ENCODE measurements at places on chromosomes 6 and 20.

DNA sequence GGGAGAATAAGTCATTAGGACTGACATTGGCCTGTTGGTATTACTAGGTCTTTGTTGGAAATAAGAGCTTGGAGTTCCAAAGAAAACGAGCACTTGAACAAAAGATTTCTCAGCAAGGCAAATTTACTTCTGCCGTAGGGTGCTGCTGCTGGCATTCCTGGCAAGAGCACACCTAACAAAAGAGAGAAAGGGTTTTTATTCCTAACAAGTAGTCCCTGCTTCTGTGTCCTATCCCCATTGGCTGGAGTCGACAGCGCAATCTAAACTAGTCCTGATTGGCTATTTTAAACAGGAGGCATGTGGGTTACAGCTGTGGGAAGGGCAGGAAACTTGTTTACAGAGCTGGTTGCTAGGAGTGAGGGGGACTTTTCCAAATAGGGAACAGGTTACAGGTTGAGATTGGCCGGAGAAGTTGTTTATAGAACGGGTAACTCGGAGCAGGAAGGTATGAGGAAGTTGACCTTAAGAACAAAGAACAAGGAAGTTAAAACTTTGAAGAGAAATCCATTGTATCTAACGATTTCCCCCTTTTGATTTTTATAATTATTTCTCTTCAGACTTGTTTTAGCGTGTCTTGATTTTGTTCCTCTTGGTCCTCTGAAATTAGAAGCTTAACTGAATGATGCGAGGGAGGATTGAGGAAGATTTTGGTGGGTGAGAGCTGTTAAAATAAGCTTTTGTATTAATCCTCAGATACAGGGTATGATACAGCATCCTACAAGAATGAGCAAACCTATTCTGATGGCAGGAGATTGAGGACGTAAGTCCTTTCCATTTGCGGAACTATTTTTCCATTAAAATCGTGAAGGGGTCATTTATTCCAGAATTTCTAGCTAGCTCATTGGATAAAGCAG lies 3.4 kb upstream of the ZNFX1 start:
- no peak for DNase-seq

DNA sequence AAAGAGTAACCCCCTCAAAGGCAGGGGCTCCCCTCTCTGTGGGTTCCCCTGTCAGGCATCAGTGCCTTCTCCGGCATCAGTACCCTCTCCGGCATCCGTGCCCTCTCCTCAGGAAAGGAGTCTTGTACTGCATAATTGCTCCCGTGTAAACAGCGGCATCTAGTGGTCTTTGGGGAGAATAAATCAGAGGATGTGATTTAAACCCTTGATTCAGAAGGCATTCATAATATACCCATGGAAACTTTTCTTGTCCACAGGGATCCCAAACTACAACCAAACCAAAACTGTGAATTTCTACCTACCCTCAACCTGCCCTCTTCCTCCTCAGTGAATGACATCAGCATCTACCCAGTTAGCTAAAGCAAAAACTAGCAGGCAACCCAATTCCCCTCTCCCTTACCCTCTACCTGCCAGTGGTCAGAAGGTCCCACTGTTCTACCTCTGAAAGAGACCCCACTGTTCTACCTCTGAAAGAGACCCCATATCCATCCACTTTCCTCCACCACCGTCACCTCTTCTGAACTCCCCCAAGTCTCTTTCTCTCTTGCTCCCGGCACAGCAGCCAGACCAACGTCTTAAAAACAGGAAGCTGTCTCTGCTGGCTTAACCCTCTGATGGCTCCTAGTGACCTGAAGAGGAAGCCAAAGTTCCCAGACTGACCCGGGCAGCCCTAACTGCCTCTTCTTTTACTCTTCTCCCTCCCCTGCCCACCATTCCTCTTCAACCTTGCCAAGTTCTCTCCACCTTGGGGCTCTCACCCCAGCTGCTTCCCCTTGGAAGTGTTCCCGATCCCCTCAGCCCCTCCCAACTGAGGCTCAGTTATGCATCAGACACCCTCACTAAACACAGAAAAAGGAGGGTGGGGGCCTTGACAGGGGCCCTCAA lies 27.2 kb downstream of the UBE2V1 start:
- peak; percentile 22 for DNase-seq

- DNase-seq = no peak
Measured at GRCh38 chr6:43736211-43736786, 33.7 kb upstream of the VEGFA start.

DNA sequence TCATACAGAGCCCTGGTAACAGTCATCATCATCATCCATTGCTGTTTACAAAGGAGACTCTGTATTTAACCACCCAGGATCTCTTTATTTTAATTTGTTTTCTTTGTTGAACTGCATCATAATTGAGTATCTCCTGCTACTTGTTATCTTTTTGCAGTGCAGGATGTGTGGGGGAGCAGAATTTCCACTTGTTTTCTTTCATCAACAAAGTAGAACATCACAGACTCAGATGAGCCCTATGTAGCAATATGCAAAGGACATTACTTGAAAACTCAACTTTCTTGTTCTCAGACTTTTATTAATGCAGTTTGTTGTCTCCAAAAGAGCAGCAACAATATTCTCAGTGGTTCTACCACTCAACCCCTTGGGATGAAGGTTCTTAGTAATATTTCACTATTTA lies 38.7 kb upstream of the IPCEF1 start:
- DNase-seq = no peak

GRCh38 chr20:52993076-52993475 lies 20.9 kb downstream of the TSHZ2 start:
- no peak for DNase-seq

GRCh38 chr20:35200267-35200666 lies 26.2 kb upstream of the MMP24 start:
- DNase-seq = no peak

- DNase-seq = no peak
Measured at GRCh38 chr6:96653181-96653580, 90.3 kb downstream of the FHL5 start.

GRCh38 chr20:8471465-8471864 lies 339.4 kb downstream of the PLCB1 start:
- no peak for DNase-seq

- no peak for DNase-seq
Measured at GRCh38 chr20:16902662-16903061, 154.5 kb downstream of the OTOR start.

DNA sequence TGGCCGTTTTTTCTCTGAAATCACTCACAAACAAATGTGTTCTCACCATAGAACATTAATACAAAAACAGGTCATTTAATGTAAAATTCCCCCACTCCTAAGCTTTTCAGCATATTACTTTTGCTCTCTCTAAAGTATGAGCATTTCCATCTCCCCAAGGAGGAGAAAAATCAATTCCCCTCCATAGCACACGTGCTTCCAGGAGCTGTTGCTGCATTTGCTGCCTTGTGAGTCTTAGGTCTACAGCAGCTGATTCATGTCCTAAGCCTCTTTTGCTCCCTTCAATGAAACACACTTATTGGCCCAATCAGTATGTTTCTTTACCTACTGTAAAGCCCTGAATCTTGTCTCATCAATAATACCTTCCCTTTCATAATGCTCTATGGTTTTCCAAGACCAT lies 6.4 kb upstream of the COL9A1 start:
- DNase-seq = no peak

DNA sequence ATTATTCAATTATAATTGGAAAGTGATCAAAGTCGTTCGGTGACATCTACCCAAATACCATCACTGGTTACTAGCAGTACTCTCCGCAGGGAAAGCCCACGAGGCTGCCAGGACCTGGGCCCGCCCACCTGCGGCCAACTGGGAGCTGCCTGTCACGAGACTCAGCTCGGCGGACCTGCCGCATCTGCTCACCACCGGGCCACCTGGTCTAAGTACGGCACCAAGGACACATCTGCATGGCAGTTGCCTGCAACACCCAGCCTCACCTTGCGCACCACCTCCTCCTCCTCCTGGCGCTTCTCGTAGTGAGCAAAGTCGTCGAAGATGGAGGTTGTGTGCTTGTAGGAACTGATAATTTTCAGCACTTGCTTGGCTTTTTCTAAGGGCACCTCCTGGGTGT lies 13.9 kb downstream of the YTHDF1 start:
- DNase-seq = no peak

DNA sequence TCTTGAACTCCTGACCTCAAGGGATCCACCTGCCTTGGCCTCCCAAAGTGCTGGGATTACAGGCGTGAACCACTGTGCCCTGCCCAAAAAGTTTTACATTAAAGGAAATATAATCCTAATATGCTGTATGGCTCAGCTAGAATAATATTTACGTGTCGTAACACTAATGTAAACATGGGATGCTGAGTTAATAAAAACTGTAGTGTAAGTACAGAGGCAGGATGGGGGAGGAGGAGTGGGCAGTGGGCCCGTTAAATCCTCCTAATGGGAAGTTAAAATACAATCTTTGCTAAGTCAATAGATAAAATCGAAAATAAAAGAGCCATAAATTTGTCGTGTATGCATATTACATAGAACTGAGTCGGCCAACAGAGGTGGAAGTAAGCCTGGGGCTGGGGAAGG lies 12.1 kb upstream of the IP6K3 start:
- DNase-seq = no peak

DNA sequence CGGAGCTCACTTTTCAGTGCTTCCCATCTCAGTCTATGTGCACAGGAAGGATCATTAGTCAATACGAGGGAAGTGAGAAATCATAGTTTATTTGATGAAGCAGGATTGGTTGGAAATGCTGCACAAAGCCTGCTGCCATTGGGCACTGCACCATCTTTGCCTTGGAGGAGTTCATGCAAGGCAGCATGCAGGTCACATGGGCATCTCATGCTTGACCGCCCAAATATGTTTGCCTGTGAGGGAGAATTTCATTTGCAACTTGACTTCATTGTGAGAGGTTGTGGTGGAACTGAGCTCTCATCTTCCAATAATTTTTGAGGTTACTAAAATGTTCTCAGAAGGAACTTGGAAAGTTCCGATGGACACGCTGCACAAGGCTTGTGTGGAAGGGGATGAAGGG lies 83.9 kb upstream of the SYNDIG1 start:
- no peak for DNase-seq

DNA sequence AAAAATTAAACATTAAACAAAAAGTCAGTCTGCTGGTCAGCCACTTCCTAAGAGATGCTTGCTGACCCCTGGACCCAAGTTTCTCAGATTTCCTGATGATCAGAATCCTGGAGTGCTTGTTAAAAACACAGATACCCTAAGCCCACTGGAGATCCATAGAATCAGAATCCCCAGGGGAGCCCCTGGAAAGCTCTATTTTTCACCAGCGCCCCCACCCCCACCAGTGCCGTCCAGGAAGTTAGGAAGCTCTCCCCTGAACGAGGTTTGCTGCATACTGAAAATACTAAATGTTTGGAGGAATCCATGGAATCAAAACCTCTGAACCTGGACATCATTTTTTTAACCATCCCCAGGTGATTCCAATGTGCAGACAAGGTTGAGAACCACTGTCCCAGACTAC lies 69.2 kb downstream of the BFSP1 start:
- DNase-seq = no peak

- DNase-seq = no peak
Measured at GRCh38 chr6:168165891-168166290, 86.9 kb upstream of the FRMD1 start.

- no peak for DNase-seq
Measured at GRCh38 chr20:45056473-45057173, 44.3 kb downstream of the KCNS1 start.

GRCh38 chr6:40936818-40937251 lies 102.2 kb downstream of the UNC5CL start:
- no peak for DNase-seq

DNA sequence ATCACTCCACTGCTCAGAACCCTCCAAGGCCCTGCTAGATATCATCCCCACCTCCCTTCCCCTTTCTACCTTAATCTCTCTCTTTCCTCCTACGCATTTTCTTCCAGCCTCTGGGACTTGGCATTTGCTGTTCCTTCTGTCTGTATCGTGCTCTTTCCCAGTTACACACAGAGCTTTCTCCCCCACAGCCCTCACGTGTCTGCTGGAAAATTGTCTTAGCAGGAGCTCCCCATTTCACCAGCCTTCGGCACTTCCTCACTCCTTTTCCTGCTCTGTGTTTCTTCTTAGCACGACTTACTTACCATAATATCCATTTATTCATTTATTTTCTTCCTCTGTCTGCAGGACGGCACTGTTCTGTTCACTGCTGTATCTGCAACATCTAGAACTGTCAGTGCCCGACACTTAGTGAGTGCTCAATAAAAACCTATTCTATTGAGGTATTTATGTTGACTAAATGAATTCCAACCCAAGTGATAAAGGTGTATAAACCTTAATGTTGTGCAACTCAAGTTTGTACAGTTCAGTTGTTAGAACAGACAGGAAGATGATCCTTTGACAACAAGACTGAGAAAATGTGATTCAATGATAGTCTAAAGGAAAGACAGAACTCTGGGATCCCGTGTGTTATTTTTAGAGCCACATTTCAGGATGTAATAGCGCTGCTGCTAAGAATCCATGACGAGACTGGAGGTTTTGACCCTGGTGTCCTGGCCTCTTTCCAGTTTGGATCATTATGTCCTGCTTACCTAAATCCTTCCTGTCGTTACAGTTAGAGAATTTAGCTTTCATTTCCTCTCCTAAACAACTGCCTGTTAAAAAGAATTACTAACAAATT lies 170.1 kb upstream of the LAMP5 start:
- no peak for DNase-seq

DNA sequence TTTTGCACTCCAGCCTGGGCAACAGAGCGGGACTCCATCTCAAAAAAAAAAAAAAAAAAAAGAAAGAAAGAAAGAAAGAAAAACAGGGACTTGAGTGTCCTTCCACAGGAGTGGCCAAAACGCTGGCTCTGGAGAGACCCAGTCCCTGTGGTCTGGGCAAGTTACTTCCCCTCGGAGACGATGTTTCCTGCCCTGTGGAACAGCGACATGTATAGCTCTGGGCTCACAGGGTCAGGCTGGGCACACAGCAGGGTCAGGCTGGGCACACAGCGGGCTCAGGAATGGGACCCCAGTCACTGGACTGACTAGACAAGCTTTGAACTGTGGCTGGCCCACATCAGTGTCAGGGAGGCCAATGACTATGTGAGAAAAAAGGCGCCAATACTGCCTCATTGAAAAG lies 110.7 kb downstream of the ASXL1 start:
- no peak for DNase-seq

GRCh38 chr6:159152041-159152440 lies 17.2 kb upstream of the FNDC1 start:
- DNase-seq = no peak

DNA sequence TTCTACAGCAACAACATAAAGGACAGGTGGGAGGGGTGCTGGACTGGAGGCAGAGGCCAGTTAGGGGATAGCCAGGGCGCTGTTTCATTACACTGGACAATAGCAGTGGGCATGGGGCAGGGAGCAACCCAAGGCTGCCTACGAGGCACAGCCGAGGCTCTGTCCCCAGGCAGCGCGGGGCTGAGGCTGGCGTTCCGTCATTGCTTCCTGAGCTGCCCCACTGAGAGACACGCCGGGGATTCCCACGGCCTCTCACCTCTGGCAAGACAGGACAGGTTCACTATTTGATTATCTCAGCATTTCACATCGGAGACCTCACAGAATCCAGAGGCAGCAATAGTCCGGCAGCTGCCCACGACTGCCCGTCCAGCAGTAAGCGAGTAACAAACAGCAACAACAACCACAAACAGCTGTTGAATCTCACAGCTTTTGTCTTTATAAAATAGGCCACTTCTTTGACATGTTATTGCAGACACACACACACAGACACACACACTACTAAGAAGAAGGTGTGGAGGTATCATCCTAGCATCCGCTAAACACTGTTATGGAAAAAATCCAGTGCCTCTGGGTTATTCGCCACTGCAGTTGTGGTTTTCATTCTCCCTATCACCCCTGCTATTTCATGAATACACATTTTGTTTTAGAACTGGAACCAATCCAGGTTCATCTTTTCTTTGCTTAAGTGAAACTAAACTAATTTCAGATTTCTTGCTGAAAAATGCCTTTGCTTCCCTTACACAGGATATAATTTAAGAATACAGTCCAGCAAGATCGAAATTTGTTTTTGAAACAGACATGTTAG lies 19.5 kb downstream of the KIF25 start:
- DNase-seq = no peak

Measured in nucleus accumbens (tissue), 56 donors.